Stimulated activated CD4-positive, alpha-beta T cell treated with anti-CD3 and anti-CD28 coated beads, Interleukin-1b, Interleukin-23, amount 100 ng/mL, for 24 hours (primary cell): ENCODE measurements at places on chromosomes 13 and 19.

DNA sequence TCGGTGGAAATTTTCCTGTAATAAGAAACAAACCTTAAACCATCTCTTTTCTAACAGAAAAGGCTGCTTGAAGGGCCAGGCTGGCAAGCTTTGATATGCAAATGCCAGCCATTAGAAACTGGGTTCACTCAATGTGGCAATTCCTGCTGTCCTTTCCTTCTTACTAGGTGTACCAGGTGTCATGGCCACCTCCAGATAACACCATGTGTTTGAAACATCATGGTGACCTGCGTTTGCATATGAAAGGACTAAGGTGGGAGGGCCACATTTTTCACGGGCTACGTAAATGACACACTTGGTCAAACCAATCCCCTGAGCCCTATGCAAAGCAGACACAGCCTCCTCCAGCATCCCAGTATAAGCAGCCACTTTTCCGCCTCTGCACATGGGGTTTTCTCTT is 789.1 kb upstream of the SLITRK5 start:
- no peak for DNase-seq

DNA sequence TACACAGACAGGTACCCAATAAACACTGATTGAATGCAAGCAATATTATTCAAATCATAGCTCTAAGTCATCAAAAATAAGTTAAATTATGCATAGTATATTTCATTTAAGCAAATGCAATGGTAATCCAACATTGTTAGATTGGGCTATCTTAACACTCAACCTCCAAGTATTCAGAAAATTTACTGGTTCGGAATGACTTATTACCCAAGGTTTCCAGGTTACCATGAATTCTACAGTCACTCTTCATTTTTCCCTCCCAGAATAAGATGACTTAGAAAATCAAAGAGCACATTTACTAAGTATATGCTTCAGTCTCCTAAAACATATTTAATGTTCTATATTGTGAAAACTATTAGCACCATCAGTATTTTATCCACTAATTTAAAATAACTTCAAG is 6.0 kb downstream of the UBL3 start:
- DNase-seq, result no peak

GRCh38 chr13:70816853-70817252 is 708.6 kb upstream of the KLHL1 start:
- DNase-seq, result no peak

DNA sequence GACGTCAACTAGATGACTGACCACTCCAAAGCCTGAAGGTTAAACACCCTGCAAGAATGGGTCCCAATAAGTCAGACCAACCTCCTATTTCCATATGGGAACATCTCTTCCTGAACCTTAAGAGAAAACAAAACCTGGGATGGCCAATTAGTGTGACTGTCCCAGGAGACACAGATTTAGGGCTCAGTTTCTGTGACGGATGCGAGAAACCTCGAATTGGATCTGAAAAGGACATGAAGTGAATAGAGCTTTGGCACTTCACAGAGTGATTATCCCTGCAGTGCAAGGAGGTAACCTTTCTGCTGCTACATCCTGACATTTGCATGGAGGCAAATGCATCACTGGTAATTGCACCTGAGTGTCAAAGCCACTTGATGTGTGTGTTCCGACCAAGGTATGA is 442.2 kb upstream of the KLF12 start:
- DNase-seq, result no peak

DNA sequence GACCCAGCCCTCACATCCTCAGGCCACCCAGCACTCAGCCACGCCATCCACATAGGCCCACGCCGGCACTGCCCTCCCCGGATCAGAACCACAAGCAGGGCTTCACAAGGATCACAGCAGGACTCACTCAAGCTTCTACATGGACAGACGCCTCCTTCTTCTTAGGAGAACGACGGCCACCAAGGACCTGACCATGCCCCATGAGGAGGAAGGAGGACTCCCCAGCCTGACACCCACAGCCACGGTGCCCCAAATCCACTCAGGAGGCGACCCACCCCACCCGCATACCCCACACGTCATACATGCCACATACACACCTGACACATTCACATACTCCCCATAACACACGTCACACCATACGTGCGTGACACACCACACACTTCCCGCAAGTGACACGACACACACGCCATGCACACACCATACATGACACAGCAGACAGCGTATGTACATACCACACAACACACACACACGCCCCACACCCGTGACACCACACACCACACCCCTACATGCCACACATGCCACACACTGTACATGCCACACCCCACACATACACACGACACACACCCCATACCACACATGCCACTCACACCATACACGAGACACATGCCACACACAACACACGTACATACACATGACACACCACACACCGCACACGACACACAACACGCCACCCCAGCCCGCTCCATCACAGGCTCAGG is 50.4 kb downstream of the MLLT1 start:
- DNase-seq, result no peak
